Stimulated activated naive CD4-positive, alpha-beta T cell treated with Interleukin-2 at 50 U/mL for 16 hours (primary cell): ENCODE measurements at places on chromosomes 16 and 17.

DNA sequence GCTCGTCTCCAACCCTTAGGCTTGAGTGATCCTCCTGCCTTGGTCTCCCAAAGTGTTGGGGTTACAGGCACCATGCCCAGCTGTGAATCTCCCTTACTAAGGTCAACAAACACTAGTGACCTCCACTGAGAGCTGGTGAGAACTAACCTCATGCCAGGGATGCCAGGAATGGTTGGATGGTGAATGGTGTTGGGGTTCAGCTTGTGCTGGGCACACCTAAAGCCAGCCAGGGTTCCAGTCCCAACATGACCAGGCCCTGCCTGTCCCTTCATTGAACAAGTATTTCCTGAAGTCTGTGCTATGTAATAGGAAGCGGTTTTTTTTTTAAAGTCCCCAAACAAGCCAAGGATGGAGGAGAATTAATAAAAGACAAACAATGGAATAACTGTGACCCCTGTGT, 56.0 kb upstream of the TOB1 start:
- DNase-seq = no peak

- no peak for DNase-seq
Observed at GRCh38 chr16:13902677-13903076, 17.3 kb upstream of the ERCC4 start.

GRCh38 chr16:22623351-22623781, 112.7 kb downstream of the NPIPB5 start:
- no peak for DNase-seq

DNA sequence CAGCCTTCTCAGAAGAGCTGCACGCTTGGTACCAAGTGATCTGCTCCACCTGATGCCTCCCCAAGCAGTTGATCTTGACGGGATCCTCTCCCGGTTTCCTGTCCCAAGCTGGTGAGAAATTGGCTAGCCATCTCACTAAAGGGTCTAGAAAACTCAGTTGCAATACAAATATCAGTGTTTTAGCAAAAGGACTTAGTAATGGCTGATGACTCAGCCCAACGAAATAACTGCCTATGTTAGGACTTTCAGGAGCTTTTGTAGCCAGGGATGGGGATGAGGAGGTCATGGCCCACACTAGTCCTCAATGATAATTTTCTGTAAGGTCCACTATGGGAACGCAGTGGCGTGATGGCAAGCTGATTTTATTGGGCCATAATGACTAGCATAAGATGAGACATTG, 23.3 kb upstream of the ENGASE start:
- no peak for DNase-seq

DNA sequence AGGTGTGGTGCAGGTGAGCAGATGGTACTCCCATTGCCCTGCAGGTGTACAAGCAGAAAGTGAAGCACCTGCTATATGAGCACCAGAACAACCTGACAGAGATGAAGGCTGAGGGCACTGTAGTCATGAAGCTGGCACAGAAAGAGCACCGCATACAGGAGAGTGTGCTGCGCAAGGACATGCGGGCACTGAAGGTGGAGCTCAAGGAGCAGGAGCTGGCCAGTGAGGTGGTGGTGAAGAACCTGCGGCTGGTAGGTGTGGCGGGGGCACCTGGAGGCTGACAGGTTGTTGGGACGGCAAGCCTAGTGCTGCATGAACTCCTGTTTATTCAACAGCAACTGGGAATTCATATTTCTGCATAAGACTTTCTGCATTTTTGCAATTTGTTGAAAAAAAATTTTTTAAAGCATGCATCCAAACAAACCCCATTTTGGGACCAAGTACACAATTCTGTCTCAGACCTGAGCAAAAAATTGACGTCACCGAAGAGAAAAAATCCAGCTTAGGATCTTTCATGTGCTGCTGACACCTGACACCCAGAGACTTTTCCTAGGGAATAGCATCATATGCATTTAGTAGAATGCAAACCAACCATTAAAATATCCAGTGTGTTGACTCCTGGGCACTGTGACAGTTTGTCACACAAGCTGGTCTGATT, 13.5 kb upstream of the DBNDD1 start:
- no peak for DNase-seq

DNA sequence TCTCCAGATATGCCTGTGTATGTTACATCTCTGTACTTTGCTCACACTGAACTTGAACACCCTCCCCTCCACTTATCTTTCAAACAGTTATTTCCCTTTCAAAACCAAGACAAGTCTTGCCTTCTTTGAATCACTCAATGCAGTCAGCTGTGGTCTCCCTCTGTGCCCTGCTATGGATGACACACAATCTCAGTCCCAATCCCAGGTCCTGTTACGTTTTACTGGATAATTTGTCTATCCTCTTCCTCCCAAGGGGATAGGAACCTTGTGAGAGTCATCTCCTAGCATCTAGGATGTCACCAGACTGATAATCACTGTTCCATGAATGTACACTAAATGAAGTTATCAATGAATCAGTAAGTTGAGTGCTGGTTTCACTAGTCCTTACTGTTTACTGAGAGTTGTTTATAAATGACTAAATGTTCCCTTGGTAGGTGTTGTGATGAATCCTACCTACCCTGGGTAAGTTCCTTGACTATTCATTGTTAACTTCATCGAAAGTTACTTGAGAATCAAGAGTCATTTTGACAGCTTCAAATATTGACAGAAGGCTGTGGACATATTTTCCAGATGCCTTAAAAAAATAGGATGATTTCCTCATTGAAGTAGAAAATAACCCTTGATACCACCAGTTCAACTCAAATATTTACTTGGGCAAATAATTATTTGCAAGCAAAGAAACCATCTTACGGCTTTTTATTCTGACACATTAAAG, 244.9 kb downstream of the PRKCA start:
- DNase-seq = peak; percentile 8

GRCh38 chr16:890217-890616, 80.6 kb downstream of the LMF1 start:
- DNase-seq = no peak

DNA sequence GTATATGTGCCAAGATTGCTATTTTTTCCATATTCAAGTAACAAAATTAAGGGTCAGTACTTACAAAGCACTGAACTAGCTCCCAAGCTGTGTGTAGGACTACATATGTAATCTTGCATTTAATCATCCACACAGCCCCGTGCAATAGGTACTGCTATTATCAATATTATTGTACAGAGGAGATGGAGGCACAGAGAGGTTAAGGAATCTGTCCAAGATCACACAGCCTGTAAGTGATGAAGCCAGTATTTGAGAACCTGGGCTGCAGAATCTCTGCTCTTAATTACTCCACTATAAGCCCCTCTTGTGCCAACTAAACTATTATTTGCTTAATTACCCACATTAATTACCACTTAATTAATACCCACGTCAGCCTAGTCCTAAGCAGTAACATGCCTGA, 134.1 kb downstream of the KATNIP start:
- DNase-seq = no peak

DNA sequence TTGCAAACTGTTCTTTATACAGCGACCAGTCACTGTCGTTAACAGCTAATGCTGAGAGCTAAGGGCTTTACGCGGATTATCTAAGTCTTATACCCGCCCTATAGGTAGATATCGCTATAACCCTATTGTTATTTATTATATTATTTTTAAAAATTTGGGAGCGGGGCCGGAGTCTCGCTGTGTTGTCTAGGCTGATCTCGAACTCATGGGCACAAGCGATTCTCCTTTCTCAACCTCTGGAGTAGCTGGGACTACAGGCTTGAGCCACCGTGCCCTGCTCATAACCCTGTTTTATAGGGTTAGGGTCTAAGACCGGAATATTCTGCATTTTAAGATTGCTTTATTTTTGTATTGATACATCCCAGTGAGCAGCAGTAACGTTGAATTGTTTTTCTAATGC, 24.7 kb downstream of the DEF8 start:
- DNase-seq = no peak

- DNase-seq = no peak
Observed at GRCh38 chr16:53945996-53946395, 242.0 kb downstream of the FTO start.

DNA sequence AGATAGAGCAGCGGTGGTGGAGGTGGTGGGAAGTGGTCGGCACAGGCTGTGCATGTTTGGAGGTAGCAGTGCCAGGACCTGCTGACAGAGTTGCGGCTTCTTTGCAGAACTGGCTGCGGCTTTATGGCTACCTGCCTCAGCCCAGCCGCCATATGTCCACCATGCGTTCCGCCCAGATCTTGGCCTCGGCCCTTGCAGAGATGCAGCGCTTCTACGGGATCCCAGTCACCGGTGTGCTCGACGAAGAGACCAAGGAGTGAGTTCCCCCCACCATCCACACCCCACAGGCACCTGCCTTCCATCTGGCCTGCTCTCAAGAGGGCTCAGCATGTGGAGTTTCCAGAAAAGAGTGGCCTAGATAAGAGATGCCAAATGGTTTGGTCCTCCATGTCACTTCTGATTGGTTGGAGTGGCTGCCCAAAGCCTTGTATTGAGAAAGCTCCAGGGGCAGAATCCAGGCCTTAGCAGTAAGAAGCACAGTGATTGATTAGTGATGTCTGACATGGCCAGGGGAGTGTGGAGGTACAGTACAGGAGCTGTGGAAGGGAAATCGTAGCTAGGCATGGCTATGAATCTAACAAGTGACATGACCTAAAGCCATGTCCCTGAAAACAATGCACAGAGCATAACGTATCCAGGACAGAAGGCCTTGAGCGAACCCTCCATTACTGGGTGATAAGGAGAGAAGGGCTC, 12.0 kb downstream of the MMP15 start:
- no peak for DNase-seq

GRCh38 chr16:49474741-49475140, 101.1 kb downstream of the C16orf78 start:
- no peak for DNase-seq

DNA sequence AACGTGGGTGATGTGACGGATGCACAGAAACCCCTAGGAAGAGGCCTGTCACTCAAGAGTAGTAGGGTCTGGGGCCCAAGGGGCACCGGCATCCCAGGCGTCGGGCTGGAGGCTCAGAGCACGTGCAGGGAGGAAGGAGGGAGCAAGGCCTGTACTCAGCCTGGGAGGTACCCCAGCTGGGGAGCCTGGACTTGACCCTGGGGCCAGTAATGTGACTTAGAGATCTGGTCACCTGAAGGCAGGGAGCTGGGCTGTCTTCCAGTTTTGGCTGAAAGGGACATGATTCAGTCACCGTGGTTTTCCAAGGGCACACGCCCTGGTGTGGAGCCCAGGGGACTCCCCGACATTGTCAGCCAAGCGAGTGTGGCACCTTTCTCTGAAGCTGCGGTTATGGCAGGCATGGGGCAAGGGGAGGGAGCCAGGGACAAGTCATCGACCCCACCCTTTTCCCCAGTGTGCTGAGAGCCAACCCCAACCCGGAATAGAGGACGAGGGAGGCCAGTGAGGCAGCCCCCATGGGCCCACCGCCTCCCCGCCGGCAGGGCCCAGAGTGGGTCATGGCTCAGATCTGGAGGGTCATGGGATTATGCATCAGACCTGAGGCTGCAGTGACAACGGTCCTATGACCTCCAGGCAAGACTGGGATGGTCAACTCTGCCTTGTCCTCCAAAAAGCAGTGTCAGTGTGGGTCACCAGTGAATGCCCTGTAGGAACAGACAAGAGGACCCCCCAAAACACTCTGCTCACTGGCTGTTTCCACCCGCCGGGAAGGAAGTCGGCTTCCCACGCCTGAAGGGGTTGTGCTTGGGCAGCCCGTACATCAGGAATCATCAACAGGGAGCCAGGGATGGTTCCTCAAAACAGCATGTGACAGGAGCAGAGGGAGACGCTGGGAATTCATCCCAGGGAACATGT, 41.9 kb downstream of the MEAK7 start:
- DNase-seq = no peak

- DNase-seq = no peak
Observed at GRCh38 chr17:80807882-80808281, 183.8 kb upstream of the CHMP6 start.

- DNase-seq = no peak
Observed at GRCh38 chr17:45116434-45117016, 15.8 kb downstream of the PLCD3 start.

DNA sequence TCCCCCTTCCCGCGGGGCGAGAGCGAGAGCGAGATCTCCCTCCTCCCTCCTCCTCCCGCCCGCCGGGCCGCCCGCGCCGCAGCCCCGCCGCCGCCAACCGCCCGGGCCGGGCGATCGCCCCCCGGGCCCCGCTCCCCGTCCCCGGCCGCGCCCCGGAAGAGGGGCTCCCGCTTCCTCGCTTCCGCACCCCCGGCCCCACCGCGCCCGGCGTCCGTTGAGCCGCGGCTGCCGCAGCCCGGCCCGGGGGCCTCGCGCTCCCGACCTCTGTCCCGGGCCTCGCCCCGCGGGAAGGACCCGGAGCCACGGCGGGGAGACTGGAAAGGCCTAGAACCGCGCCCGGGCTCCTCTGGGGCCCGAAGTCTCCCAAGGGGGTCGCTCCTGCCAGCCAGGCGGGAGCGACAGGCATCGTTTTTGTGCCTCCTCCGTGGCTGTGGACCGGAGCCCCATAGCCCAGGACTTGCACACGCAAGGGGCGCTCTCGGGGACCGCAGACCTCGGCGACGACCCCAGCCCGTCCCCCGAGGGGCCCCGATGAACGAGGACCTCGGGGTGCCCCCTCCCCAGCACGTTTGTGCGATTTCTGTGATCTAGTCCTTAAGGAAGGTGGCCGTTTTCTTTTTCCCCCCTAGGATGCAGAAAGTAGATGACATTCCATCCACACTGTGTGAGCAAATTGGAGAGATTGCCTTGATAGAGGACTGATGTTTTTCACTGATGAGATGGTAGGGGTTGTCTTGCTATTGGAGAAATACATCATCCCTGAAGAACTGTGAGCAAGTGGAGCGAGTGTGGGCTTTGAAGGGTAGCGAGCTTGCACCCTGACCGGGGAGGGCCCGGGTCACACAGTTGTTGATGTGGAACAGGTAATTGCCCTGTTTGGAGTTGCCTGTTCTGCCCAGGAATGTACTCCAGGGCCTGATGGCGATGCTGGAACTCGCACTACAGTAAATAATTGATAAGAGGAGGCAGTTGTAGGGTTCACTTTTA, 611 bp downstream of the BANP start:
- peak; percentile 32 for DNase-seq

GRCh38 chr17:62819511-62820221, 11.6 kb upstream of the MARCHF10 start:
- DNase-seq = no peak

- DNase-seq = peak; percentile 44
Observed at GRCh38 chr17:5706577-5707210, 122.4 kb upstream of the NLRP1 start.

DNA sequence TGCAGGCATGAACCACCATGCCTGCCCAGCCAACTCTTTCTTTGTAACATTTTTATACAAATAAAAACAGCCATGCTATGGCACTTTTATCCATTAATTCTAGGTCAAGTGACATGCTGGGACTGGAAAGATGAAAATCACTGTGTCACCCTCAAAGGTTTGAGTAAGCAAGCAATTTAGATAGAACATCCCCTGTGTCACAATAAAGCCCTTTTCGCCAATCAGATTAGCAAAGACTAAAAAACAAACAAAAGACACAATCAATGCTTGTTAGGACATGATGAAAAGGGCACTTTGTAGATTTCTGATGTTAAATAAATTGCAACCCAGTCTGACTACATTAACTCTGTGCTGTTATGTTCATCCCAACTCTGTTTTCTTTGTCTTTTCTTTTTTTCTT, 26.4 kb downstream of the CHP2 start:
- DNase-seq = no peak
